ENCODE measurements at places on chromosomes 6 and 20.
A peak's percentile ranks its signal among the peaks of the same experiment; 100 is the strongest.

GRCh38 chr20:20102163-20102562, 49.8 kb downstream of the CFAP61 start:
- no peak for DNase-seq

- no peak for DNase-seq
Observed at GRCh38 chr20:63748070-63748933, 8.7 kb downstream of the SLC2A4RG start.

- DNase-seq: no peak
Observed at GRCh38 chr6:157133856-157134255, 189.5 kb downstream of the TMEM242 start.

- DNase-seq: peak; percentile 25
Observed at GRCh38 chr6:155530219-155530834, 74.7 kb upstream of the NOX3 start.

DNA sequence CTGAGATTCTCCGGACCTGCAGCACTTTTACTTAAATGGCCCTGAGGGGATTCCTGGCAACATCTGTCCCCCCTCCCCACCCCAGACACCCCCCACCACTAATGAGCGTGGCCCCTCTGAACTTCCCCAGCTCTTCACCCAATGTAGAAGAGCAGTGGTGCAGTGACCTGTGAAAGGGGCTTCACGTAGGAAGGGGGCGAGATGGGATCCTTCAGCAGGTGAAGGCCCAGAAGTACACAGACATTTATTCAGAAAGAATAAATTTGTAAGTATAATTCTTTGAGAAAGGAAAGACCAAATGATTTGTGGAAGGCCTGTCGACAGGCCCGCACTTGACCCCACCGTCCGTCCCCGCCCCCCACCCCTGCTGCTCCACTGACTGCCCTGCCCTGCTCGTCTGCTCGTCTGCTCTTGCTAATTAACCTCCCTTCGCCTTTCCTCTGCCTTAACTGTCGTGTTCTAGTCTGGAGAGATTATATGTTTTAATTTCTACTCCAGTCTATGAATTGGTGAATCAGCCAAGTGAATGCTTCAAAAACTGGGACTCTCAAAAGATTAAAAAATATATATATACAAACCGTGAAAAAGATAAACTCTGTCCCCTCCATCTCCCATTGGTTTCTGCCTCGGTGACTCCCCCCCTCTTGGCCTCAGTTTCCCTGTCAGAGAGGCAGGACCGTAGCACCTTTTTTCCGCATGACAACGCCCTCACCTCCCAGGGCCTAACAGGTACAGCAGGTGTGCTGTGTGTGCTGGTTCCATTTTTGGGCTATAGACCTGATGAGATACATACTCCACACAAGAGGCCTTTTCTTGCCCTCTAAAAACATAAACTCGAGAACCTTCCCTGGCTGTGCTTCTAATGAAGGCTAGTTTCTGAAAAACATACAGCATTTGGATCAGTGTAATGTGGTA, 49.2 kb downstream of the GNAS start:
- no peak for DNase-seq

GRCh38 chr6:6842291-6842690, 253.8 kb downstream of the LY86 start:
- DNase-seq: no peak

- peak; percentile 46 for DNase-seq
Observed at GRCh38 chr6:111478749-111479148, 4.3 kb downstream of the REV3L start.

DNA sequence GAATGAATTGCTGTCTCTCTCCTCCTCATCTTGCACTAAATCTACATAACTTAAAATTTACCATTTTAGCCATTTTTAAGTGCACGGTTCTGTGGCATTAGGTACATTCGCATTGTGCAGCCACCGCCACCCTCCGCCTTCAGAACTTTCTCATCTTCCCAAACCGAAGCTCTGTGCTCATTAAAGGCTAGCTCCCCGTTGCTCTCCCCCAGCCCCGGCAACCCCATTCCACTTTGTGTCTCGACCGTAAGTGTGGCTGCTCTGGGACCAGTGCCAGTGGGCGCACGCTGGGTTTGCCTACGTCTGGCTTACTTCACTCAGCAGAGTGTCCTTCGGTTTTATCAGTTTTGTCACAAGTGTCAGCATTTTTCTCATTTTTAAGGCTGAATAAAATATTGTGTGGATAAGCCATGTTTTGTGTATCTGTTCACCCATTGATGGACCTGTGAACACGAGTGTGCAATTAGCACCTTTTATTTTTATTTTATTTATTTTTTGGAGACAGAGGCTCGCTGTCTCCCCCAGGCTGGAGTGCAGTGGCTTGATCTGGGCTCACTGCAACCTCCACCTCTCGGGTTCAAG, 16.8 kb downstream of the SLC17A9 start:
- no peak for DNase-seq

DNA sequence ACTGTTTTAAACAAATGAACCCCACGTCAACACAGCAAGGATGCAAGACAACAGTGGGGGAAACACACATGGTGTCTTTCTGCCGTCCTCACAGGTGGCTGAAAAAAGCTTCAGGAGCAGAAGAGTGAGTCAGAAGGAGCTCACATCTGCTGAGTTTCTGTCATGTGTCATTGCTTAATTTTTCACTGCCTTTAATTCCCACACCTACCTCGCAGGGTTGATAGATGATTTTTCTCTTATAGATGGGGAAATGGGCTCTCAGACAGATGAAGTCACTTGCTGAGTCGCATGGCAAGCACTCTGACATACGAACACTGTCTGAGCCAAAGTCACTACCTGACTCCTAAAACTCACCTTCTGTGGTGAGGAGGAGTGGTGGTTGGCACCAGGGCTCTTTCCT, 28.3 kb upstream of the CARMIL1 start:
- DNase-seq: no peak

- no peak for DNase-seq
Observed at GRCh38 chr6:150243620-150244314, 100.9 kb downstream of the PPP1R14C start.

GRCh38 chr6:162965366-162965765, 237.6 kb downstream of the PACRG start:
- no peak for DNase-seq

DNA sequence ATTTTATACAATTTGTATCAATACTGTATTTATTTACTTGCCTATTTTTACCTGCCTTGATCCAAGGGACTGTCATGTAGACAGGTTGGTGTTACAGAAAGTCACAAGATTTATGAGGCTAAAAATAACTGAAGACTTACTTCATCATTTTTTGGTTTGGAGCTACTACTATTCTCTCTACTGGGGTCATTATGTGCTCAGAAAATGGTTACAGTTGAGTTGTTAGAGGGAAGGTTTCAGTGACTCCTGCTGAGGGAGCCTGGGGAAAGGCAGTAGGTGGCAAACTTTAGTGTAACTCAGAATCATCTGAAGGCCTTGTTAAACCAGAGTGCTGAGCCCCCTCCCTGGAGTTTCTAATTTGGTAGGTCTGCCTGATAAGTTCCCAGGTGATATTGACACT, 118.8 kb downstream of the TINAG start:
- DNase-seq: no peak

DNA sequence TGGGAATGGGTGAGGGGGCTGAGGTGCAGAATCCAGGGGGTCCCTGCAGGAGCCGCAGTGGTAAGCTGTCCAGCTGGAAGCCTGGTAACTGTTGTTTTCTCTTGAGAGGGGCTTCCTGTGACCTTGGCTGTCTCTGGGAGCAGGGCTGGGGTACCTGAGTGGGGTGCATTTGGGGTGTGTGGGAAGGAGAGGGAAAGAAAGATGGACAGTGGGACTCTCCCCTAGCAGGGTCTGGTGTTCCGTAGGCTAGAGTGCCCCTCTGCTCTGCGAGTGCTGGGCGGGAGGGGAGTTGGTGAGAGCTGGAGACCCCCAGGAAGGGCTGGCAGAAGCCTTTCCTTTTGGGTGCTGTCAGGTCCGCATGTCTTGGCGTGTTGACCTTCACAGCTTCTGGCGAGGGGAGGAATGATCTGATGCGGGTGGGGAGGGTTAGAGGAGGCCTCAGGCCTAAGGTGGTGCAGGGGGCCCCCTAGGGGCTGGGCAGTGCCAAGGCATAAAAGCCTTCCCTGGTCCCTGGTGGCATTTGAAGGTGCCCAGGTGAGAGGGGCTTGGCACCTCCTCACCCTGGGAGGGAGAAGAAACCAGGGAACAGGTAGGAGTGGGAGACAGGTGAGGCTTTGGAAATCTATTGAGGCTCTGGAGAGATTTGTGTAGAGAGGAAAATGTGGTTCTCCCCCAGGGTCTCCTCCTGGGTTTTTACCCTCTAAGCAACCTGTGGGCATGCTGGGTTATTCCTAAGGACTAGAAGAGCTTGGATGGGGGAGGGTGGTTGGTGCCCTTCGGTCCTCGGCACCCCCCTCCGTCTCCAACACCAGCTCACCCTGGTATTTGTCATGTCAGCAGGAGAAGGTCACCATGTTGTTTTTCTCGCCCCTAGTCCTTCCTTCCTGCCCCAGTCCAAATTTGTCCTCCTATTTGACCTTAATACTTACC, 3.3 kb downstream of the VEGFA start:
- peak; percentile 84 for DNase-seq
